SW 1271 (cell line): ENCODE measurements at places on chromosomes 1 and 21.
A peak's percentile ranks its signal among the peaks of the same experiment; 100 is the strongest.

GRCh38 chr1:235516862-235517446 is 12.7 kb upstream of the B3GALNT2 start:
- DNase-seq = no peak

GRCh38 chr1:234134878-234135277 is 230.4 kb downstream of the SLC35F3 start:
- DNase-seq = no peak

- peak; percentile 13 for DNase-seq
Measured at GRCh38 chr1:223531742-223532341, 133.7 kb downstream of the CAPN8 start.

GRCh38 chr1:228194436-228194835 is 13.4 kb upstream of the OBSCN start:
- DNase-seq = no peak

DNA sequence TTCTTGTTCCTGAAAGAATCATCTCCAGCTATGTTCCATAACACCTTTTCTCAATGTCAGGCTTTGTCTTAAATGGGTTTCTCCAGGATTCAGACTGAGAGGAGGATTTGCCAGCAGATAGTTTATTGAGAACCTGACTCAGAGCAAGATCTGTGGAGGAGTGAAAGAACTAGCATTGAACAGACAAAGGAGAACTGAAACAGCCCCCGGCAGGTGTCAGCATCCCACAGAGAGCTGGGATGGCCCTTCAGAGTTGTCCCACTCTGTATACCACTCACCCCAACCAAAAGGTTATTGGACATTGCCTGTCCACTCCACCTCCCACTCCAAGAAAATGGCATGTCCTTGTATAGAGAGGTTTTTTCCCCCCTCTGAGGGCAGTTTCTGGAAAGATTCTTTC is 270.7 kb downstream of the PAPPA2 start:
- no peak for DNase-seq
